ENCODE measurements at places on chromosomes 2 and 18.

DNA sequence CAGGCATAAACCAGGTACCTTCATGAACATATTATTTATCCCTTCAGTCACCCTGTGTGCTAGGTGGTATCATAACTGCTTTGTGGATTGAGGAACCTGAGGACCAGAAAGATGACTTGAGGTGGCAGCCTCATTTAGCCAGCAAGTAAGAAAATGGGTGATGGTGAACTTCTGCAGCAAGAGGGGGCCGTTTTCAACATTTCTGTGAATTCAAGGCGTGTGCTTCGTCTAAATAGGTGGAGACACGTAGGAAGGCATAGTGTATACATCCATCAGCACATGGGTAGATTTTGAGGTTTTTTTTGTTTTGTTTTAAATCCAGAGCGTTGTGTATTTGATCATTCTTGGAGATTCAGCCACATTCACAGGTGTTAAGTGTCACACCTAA is 118.7 kb downstream of the SPTBN1 start:
- no peak for DNase-seq

DNA sequence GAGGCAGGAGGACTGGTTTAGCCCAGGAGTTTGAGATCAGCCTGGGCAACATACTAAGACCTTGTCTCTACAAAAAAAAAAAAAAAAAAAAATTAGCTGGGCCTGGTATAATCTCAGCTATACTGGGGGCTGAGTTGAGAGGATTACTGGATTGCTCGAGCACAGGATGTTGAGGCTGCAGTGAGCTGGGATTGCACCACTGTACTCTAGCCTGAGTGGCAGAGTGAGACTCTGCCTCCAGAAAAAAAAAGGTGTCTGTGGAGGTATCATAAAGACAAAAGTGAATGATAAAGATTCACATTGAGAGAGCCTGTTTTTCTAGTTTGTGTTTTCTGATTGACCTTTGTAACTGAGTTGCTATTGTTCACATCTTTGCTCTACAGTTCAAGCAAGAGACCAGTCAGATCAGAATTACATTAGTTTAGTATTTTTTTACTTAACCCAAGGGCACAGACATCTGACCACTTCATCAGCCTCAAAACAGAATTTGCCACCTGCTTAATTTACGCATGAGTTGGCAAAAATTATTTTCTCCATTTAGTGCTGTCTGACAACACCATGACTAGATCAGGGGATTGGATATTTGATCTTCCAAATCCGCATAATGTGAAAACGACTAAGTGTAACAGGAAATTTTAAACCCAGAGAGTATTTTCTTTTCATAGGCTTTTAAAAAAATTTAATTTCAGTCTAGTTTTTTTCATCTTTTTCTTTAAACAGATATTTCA is 271.0 kb downstream of the TGIF1 start:
- no peak for DNase-seq

- no peak for DNase-seq
Measured at GRCh38 chr2:88127638-88127887, 299 bp downstream of the FABP1 start.

GRCh38 chr2:152863826-152864225 is 145.4 kb downstream of the ARL6IP6 start:
- DNase-seq = no peak

- DNase-seq = no peak
Measured at GRCh38 chr2:29576231-29576630, 345.2 kb downstream of the ALK start.

- no peak for DNase-seq
Measured at GRCh38 chr2:204479557-204479956, 65.7 kb upstream of the PARD3B start.

- no peak for DNase-seq
Measured at GRCh38 chr18:49094979-49095632, 144.3 kb upstream of the SMAD7 start.

- no peak for DNase-seq
Measured at GRCh38 chr2:82137441-82137840, 1832.9 kb upstream of the LRRTM1 start.

DNA sequence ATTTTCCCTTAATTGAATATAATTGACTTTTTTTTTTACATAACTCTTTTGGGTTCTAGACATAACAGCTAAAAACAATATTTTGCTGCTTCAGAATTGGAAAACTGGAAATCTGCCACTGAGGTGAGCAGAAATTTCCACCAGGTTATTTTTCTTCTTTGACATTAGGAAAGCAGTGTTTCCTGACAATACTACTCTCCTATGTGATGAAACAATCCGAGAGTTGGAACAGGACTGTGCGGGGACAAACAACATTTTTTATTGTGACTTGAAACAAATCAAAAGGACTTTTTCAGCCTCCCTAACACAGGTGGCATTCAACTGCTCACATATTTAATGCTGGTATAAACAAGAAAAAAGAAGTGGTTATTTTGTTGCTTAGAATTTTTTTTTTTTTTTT is 237.2 kb downstream of the RNF152 start:
- no peak for DNase-seq

DNA sequence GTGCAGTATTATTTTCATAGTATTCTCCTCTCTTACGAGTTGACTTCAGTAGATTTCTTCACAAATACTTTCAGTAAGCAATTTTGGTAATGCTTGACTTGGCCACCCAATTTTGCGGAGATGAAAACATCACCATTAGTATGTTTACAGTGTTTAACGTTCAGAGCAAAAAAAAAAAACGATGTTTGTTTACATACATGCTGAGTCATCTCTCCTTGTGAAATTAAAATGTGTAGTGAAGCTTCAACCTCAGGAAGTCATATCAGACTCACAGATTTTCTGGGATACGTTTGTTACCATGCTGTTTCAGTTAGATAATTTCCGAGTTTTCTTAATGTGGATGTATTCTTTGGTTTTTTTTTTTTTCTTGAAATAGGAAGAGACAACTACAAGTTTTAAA is 100.1 kb downstream of the CTNNA2 start:
- no peak for DNase-seq

DNA sequence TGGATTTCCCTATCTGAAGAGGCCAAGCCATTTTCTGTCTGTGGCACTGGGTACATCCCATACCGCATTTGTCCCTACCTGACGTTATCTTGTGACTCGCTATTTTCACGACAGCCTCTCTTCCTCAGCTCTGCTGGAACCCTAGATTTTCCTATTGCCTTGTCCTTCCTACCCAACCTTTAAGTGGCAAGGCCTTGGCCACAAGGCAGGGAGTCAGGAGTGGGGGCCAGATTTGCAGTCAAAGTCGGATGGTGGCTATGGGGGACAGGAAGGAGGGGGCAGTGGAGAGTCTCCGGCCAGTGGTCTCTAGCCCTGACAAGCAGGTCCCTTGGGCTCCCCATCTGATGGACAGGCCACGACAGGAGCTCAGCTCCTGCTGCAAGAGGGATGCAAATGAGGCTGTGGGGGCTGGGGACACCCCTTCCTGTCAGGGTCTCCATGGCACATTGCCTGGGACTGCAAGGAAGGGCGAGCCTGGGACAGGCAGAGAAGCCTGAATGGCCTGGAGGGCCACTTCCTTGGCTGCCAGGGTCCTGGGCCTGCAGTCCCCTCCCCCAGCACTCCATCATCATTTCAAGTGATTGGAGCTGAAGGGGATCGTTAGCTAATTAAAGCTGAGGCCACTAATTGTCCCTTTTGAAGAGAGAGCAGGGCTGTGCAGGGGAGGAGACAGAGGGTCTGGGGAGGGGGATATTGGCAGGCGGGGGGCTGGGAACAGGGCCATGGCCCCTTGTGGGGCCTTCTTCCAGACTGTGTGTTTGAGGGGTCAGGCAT is 6.3 kb upstream of the ECEL1 start:
- DNase-seq = no peak

GRCh38 chr2:218259099-218259961 is 1.5 kb upstream of the GPBAR1 start:
- DNase-seq = no peak

DNA sequence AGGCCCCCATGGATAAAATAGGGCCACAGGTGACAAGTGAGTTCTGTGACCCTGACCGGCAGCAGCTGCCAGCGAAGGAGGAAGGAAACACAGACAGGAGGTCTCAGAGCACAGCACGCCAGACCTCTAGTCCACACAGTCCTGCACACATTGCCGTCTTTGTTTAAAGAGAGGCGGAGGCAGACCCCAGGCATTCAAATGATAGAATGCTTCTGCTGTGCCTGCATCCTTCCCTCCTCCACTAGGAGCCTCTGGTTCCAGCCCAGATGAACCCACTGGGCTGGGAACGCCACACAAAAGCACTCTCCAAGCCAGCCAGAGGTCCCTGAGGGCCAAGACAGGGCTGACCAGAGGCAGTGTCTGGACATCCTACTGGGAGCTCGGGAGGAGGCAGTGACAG is 118.7 kb downstream of the KLHL29 start:
- DNase-seq = no peak

GRCh38 chr18:9366126-9366714 is 31.6 kb downstream of the TWSG1 start:
- DNase-seq = peak; percentile 49

DNA sequence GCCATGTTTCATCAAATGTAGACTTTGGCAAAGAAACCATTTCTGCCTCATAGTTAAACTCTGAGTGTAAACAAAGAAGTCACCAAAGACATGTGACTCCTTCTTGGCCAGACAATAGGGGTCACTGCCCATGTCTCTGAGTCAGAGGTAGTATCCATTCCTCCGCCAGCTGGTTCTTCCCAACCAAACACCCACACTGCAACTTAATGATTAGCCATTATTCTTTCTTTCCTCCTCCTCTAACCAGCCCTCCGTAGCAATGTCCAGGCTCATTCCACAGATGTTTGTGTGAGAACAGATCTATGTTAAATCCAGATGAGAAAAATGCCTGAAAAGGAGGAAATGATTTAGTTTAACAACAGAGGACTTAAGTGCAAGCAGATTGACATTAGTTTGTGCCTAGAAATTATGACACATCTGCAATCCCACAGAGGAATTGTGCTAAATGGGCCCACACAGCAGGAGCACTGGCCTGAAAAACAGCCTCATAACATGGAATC is 127.9 kb upstream of the SH3BP4 start:
- no peak for DNase-seq

DNA sequence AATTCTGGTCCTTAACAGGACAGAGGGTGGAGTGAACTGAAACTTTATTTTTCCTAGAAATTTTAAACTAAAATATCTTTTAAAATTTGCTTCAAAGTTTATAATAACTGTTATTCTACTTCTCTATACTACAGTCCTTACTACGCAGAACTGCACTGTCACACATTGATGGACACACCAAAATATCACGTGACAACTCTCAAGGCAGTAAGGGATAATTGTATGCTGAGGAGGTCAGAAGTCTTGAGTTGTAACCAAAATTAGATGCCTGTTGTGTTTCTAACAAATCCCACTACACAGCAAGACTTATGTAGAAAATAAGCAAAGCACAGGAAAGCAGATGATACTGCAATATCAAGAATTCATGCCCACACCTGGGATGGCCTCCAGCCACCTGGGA is 76.3 kb downstream of the CHST9 start:
- no peak for DNase-seq

DNA sequence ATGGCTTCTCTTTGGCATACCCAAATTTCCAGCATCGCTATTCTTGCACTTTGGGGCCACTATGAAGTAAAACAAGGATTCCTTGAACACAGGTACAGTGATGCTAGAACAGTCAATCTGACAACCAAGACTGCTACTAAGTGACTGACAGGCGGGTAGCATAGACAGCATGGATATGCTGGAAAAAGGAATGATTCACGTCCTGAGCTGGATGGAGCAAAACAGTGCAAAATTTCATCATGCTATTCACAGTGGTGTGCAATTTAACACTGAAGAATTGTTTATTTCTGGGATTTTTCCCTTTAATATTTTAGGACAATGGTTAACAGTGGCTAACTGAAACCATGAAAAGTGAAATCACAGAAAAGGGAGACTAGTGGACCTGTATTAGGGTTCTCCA is 1511.2 kb upstream of the ZEB2 start:
- no peak for DNase-seq

- no peak for DNase-seq
Measured at GRCh38 chr2:207463433-207463832, 66.3 kb upstream of the CREB1 start.

GRCh38 chr2:84959566-84960506 is 11.1 kb upstream of the KCMF1 start:
- no peak for DNase-seq

DNA sequence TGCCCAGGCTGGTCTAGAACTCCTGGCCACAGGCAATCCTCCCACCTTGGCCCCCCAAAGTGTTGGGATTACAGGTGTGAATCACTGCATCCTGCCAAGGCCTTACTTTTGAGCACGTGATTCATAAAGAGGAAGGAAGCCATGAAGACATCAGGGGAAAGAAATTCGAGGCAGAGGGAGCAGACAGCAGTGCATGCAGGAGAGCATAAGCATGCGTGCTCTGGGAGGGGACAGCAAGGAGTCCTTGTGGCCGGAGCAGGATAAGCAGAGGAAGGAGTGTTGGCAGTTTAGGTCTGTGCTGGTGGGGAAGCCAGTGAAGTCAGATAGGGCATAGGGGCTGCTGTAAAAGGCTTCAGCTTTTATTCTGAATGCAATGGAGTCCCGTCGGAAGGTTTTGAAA is 400.5 kb upstream of the RAB12 start:
- DNase-seq = no peak

- no peak for DNase-seq
Measured at GRCh38 chr2:1594123-1594372, 150.3 kb downstream of the PXDN start.

DNA sequence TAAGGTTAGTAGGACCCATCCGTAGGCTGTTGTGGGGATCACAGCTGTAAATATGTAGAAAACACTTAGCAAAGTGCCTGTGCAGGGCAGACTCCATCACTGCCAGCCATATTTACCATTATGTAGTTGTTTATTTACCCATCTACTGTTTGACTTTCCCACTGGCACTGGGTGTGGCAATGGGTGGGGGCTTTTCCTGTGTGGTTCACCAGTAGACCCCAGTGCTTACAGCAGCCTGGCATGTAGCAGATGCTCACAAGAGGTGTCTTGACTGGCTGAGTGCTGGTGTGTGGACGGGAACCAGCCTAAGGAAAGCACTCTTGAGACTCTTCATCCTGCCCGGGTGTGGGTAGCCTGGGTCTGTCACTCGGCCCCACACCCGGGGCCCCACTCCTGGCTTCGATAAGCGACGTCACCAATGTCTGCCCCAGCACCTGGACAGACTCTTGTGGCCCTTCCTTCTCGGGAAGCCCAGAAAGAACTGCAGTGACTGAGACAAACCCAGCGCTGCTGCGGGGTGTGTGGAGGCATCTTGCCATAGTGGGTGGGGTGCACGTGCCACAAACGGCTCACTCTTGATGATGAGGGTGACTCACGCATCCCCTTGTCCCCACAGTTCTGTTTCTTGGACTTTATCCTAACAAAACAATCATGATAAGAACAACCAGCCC is 78.3 kb downstream of the HDAC4 start:
- no peak for DNase-seq

- peak; percentile 67 for DNase-seq
Measured at GRCh38 chr2:70686577-70687460, 81.2 kb downstream of the ADD2 start.

Measured in endothelial cell (in vitro differentiated cells).